ENCODE measurements at places on chromosomes 13 and 19.

DNA sequence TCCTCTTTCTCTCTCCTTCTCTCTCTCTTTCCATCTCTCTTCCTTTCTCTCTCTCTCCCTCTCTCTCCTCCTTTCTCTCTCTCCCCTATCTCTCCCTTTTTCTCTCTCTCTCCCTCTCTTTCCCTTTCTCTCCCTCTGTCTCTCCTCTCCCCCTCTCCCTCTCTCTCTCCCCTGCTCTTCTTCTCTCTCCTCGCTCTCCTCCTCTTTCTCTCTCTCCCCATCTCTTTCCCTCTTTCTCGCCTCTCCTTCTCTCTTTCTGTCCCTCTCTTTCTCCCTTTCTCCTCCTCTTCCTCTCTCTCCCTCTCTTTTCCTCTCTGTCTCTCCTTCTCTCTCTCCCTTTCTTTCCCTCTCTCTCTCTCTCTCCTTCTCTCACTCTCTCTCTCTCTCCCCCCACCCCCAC, 196.6 kb downstream of the UQCRFS1 start:
- DNase-seq, result no peak

DNA sequence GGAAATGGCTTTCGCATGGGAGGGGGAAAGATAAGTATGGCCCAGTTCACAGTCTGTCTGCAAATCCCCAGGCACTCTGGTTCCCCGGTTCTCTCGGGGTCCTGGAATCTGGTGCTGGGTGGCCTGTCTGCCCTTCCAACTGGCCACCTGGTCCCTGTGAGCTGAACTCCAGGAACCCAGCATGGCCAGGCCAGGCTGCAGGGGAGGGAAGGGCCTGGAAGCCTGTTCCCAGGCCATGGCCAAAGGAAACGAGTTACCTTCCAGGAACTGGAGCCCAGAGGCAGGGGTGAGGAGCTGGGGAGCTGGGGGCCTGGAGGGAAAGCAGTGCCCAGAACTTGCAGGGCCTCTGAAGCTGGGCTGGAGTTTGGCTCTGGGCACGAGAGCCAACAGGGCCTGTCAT, 19.1 kb upstream of the PNMA8C start:
- DNase-seq, result no peak

GRCh38 chr13:77362166-77362565, 35.3 kb upstream of the MYCBP2 start:
- no peak for DNase-seq

GRCh38 chr13:25169951-25170553, 2.0 kb downstream of the AMER2 start:
- no peak for DNase-seq

- peak; percentile 25 for DNase-seq
Measured at GRCh38 chr19:35901854-35902661, at the start of gene HCST. Gene HCST, plus strand, starts transcription at chr19:35902529. Its CDS starts 65 bp downstream, at chr19:35902594.

All from stimulated activated CD8-positive, alpha-beta memory T cell treated with anti-CD3 and anti-CD28 coated beads, Interleukin-7, amount 100 ng/mL, for 48 hours (primary cell).